ENCODE measurements at places on chromosomes 4 and X.
A peak's percentile ranks its signal among the peaks of the same experiment; 100 is the strongest.

DNA sequence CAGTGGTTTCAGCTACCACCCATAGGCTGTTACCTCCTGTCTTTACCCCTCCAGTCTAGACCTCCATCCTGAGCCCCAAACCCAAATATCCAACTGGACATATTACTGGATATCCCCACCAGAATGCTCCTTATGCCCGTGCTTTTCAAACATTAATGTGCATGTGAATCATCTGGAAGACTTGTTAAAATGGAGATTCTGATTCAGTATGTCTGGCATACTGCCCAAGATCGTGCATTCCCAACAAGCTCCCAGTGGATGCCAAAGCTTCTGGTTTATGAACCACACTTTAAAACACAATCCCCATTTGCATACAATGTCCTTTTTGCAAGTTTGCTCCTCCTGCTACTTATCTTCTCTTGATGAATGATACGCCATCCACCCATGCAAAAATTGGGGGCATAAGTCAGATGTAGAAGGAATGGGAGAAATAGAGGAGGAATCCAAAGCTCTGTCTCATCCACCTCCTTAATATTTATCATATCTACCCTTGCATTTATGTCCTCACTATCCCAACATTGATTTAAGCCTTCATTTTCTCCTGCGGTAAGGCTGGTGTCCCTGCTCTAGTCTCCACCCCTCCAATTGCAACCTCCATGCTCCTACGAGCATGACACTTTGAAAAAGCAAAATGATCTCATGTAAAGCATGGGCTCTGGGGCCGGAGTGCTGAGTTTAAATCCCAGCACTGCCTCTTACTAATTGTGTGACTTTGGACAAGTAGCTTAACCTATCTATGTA, 7.4 kb upstream of the PGRMC1 start:
- peak; percentile 73 for DNase-seq

DNA sequence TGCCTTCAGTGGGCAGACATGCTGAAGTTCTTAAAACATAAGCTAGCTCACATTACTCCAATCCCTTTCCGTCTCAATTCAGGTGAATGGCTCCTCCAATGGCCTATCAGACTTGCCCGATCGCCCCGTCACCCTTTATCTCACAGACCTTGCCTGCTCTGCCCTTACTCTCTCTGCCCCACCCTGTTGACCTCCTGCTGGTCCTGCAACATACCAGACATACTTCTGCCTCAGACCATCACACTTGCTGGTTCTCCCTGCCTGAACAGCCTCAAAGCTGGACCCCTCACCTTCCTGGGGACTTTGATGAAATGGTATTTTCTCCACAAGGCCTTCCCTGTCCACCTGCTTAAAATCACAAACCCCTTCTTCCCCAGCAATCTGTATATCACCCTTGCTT, 340.1 kb upstream of the NR3C2 start:
- DNase-seq: no peak

GRCh38 chr4:2961421-2961810, 1.8 kb downstream of the NOP14 start:
- DNase-seq: no peak

- DNase-seq: no peak
Measured at GRCh38 chrX:54695816-54696487, 102.1 kb downstream of the ITIH6 start.

- peak; percentile 88 for DNase-seq
Measured at GRCh38 chr4:107896158-107896645, 35.1 kb upstream of the CYP2U1 start.

DNA sequence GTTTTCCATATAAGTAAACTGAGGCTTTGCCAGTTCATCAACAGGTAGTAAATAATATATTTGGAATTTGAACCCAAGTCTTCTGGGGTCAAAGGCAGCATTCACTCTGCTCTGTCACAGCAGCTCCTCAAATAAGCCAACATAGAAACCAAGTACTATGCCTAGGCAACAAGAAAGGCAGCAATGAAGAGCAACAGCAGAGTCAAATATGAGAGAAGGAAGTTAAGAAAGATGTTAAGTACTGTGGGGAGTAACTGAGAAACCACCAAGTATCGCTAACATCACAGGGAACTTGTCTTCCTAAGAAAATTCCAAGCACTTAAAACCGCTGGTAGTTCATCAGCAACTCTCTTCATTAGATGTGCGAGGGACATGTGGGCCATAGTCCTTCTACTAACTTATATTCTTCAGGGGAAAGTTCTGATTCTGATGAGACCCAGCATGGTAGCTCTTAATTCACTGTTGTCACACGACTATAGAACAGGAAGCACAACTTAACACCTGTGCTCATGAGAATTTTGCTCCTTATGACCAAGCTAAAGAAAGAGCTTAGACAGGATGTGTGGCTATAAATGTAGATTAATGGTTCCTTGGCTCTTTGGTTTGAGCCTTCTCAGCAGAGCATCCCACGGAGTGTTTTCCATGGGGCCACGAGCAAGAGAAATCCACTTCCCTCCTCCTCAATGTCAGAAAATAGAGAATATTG, 107.8 kb downstream of the AR start:
- DNase-seq: no peak

DNA sequence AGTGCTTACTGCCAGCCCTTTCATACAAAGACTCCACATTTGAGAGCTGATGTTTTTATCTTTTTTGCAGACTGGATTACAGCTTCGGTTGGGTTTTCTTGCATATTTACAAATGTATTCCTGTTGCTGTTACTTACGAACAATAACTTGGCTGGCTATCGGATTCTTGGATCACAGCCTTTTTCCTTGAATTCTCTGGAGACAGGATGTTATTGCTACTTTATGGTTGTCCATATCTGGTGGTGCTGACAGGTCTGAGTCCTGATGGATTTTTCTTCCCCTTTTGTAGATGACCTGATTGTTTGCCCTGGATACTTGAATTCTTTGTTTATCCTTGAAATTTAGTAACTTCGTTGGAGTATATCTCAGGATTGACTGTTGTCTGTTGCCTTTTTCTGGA, 77.7 kb downstream of the PDK3 start:
- DNase-seq: no peak
